ENCODE measurements at places on chromosomes 1 and 21. TPM values are rescaled to one million over a fixed set of nuclear protein-coding genes. Genes with fewer than 3 reads are reported as not detected.

The FCN3 gene
- not detected for total RNA-seq

The GNG4 gene
- not detected for total RNA-seq

The LCE1A gene
- total RNA-seq: not detected

The DISP3 gene
- 0.07 TPM for total RNA-seq

The GJA5 gene
- total RNA-seq: not detected

The OR6K3 gene
- not detected for total RNA-seq

The NBPF8 gene
- total RNA-seq: 28.0 TPM

The PGLYRP3 gene
- not detected for total RNA-seq

The C1orf115 gene
- total RNA-seq: 1.3 TPM

The IGFN1 gene
- total RNA-seq: not detected

The RIMS3 gene
- total RNA-seq: 3.7 TPM

The ZSWIM5 gene
- 0.15 TPM for total RNA-seq

The PRDM16 gene
- total RNA-seq: 0.05 TPM

The LEMD1 gene
- total RNA-seq: not detected

The IQGAP3 gene
- total RNA-seq: 10.6 TPM

- no peak for DNase-seq
Measured at GRCh38 chr1:13583595-13583965, at the start of gene PDPN. Gene PDPN (plus strand): TSS chr1:13583832. CDS start chr1:13584034, 202 bp downstream.

GRCh38 chr21:33355355-33355754 is 30.6 kb downstream of the IFNAR1 start:
- DNase-seq: no peak

DNA sequence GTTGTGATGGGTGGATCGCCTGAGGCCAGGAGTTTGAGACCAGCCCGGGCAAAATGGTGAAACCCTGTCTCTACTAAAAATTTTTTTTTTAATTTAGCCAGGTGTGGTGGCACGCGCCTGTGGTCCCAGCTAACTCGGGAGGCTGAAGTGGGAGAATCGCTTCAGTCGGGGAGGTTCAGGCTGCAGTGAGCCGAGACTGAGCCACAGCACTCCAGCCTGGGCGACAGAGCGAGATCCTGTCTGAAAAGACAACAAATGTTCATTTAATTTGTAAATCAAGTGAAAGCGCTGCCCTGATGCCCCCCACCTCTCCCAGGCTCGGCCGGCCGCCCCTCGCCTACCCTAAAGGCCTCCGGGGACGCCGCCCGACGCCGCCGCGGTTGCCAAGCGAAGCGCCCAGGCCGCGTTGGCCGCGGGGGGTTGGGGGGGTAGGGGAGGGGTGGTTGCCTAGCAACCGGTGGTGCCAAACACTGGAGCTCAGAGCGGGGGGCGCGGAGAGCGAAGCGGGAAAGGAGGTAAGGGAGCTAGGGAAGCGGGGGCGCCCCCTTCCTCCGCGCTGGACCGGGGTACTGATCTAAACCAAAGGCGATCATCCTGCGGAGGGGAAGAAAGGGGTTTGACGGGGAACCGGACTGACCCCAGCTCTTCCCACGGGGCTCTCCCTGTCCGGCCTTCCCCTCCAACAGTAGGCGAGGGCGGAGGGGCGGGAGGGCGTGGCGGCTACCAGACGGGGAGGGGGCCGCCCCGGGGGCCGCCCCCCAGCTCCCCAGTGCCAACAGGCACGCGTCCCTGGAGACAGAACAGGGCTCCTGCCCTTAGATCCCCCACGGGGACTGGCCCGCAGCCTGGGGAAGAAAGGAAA is at the start of gene TEKT2:
Gene TEKT2, plus strand, starts transcription at position 460 of the 862 bp plus-strand sequence. CDS start 828 bp downstream, outside the sequence.
- peak; percentile 18 for DNase-seq

GRCh38 chr1:244011271-244011670 is 39.8 kb upstream of the ZBTB18 start:
- DNase-seq: no peak

- DNase-seq: peak; percentile 60
Measured at GRCh38 chr1:225882694-225883615, 775 bp upstream of the TMEM63A start.

- DNase-seq: no peak
Measured at GRCh38 chr1:241926141-241926540, 31.4 kb upstream of the BECN2 start.

DNA sequence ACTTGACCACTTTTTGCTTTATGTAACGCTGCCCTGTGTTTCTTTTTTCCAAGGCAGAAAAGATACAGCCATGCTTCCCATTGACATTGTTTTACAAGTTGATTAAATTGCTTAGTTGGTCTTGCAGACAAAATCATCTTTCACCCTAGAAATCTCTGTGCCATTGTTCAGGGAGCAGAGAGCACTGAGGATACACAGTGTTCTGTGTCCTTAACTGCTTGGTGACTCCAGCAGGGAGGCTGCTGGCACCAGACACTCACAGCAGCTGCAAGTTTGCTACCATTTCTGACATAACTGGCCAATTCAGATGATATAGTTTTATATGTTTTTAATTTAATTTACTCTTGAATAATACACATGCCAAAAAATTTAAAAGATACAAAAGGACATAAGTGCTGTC is 118.7 kb downstream of the RGS2 start:
- DNase-seq: no peak

DNA sequence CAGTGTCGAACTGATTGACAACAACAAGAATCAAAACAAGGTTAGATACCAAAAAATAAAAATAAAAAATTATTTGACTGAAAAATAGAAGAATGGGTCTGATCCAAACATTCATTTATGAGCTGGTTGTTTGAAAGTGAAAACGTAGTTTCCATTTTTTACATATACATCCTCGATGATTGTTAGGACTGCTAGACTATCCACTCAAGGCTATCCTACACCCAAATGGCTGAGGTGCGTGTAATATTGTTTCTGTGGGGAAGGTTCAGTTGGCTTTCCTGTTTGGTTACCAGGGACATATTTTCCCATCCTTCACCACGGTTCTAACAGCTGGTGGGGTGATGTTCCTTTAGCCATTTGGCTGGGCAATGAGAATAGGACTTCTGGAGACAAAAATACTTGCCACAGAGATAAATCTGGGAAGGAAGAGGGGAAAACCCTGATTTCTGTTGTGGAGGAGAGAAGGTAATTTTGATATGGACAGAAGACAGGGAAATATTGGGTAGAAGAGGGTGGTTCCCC is 66.3 kb downstream of the MAP3K7CL start:
- no peak for DNase-seq

DNA sequence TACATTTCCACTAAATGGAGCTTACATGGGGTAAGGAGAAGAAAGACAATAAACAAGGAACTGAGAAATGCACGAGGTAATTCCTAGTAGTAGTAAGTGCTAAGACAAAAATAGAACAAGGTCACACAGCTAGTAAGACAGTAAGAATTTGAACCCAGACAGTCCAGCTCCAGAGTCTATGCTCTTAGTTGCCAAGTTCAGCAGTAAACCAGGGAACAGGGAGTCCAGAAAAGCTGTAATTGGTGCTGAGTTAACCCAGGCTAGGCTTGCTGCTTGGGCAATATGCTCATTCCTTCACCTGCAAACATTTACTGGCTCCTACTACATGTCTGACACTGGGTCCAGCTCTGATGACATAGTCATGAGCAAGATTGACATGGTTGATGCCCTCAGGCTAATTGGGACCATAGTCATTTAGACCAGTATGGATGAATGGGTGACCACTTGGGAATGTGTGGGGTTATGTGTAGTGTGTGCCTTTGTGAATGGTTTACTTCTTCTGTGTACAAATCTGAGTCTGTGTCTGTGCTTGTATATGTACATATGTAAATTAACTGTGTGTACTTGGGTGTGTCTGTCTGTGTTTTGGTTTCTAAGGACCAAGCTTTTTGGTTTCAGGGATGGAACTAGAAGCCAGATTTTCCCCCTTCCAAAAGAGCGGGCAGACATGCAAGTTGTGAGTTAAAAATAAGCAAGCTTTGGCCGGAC is 2.0 kb downstream of the GPX7 start:
- DNase-seq: no peak

GRCh38 chr1:155960081-155960745 is 18.1 kb downstream of the ARHGEF2 start:
- no peak for DNase-seq

DNA sequence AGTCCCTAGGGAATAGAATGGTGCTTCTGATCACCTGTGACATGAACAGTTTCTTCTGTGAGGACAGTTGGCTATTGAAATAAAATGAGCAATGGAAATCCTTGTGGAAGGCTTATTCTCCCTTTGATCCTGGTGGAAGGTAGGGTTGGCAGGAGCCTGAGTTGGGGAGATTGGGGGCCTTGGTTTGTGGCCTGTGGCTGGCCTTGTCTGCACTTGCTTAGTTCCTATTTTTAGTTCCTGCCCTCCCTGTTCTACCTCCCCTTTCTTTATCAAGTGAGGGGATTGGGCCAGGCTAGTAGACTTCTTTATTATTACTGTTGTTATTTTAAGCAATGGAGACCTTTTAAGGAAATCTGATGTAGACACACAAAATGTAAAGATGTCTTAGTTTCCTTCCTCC is 8.2 kb downstream of the DMRTB1 start:
- no peak for DNase-seq

DNA sequence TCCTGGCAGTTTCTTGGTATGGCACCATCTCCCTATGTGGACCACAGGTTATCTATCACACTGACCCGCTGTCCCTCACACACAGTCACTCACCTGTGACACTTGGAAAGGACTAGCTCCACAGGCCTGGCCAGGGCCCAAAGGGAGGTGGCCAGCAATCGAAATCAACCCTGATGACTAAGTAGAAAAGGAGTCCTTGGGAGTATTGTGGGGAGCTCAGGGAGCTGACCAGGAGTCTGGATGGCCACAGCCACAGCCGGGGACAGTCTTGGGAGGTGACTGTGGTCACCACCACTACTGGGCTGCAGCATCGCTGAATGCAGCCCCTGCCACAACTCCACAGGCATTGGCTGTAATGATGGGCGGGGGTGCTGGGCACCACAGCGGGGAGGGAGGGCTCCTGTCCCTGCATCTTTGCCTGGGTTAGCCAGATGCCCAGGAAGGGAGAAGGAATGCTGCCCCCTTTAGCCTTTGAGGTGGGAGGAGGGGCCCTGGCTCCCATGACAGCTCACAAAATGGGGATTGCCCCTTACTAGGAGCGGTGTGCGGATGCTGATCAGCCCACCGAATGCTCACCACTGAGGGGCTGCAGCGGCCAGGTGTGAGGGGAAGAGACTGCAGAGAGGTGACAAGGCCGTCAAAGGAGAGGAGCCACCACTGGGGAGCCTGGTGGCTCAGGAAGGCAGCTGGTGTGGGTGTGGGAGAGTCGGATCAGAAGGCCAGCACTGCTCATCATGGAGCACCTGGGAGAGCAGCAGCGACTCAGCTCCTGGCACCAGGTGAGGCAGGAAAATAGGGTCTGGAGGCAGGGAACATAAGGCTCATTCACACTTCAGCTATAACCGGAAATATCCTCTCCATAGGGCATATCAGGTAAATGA is 61.3 kb downstream of the H3-3A start:
- DNase-seq: no peak

DNA sequence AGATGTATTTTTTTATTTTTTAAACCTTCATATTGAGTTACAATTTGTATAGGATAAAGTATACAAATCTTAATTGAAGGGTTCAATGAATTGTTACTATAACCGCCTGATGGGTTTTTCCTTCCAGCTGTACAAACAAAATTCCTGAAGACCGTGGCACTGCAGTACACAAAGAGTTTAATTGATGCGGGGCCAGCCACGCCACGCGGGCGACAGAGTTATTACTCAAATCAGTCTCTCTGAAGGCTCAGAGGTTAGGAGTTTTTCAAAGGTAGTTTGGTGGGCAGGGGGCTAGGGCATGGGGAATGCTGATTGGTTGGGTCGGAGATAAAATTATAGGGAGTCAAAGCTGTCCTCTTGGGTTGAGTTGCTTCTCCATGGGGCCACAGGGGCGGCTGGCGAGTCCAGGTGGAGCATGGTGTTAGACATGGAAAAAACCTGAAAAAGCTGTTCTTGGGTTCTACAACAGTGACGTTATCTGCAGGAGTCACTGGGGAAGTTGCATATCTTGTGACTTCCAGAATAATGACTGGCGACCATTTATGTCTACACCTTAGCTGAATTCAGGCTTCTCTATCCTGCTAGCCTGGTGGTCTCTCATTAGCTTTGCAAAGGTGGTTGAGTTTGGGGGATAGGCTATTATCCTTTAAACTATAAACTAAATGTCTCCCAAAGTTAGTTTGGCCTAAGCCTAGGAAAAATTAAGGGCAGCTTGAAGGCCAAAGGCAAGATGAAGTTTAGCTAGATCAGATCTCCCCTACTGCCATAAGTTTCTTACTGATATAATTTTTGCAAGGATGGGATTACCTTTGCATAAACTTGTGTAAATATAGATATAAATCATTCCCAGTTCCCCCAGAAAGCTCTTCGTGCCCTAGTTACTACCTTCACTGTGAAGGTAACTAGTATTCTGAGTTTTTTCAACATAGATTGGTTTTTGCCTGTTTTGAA is 13.0 kb upstream of the TMEM9 start:
- DNase-seq: no peak

GRCh38 chr1:35555601-35556477 is 1.4 kb downstream of the KIAA0319L start:
- DNase-seq: no peak

GRCh38 chr1:201311356-201312011 is 28.2 kb downstream of the PKP1 start:
- DNase-seq: peak; percentile 64

- no peak for DNase-seq
Measured at GRCh38 chr1:25864434-25864833, 5.2 kb upstream of the AUNIP start.

DNA sequence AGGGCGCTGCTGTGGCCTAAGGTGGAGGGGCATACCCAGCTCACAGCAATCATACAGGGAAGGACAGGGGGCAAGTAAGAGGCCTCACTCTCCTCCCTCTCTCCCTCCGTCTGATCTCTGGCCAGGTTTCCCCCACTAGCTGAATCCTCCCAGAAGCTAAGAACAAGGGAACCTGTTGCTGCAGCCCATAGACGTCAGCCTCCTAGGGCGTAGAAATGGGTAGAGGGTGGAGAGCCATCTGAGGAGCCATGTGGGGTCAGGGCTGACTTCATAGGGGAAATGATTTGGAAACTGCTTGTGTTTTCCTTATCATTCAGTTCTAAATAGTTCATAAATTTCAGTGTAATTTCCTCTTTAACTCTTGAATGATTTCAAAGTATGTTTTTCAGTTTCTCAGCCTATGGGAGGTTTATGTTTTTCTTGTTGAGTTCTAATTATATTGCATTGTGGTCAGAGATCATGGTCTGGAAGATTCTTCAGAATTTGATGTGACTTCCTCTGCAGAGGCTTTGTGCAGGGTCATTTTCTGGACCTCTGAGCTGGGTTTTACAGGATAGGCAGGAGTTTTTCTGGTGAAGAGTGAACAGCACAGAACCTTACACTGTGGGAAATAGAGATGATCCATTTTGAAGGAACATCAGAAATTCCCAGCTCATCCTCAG is 2.3 kb upstream of the MOB3C start:
- no peak for DNase-seq

DNA sequence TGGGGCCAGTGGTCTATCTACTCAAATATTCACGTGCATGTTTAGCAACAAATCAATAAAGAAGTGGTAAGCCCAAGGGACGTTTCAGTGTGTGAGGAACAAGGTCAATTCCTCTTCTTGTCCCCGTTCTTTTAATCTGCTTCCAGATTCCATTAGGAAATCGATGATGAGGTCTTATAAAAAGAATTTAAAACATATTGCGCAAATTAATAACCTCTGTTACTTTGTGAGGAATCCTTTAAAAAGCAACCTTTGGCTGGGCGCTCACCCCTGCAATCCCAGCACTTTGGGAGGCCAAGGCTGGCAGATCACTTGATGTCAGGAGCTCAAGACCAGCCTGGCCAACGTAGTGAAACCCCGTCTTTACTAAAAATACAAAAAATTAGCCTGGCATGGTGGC is 113.0 kb upstream of the TMPRSS2 start:
- DNase-seq: no peak

All from activated naive CD4-positive, alpha-beta T cell treated with anti-CD3 and anti-CD28 coated beads for 36 hours (primary cell).